ENCODE measurements at places on chromosomes 3 and 15.
A peak's percentile ranks its signal among the peaks of the same experiment; 100 is the strongest.

- DNase-seq: no peak
These were observed 210.5 kb downstream of the FOXP1 start for GRCh38 chr3:71372911-71373637.

GRCh38 chr15:70702584-70702983 lies 60.8 kb downstream of the UACA start:
- DNase-seq: no peak

- peak; percentile 26 for DNase-seq
These were observed at the start of gene PPM1L for GRCh38 chr3:160755776-160756304. Gene PPM1L, plus strand, starts transcription at chr3:160756231.

- DNase-seq: peak; percentile 76
These were observed 6.6 kb downstream of the MAP2K5 start for GRCh38 chr15:67548862-67549651.

- DNase-seq: no peak
These were observed 1227.6 kb upstream of the EPHA6 start for GRCh38 chr3:95586754-95587153.

DNA sequence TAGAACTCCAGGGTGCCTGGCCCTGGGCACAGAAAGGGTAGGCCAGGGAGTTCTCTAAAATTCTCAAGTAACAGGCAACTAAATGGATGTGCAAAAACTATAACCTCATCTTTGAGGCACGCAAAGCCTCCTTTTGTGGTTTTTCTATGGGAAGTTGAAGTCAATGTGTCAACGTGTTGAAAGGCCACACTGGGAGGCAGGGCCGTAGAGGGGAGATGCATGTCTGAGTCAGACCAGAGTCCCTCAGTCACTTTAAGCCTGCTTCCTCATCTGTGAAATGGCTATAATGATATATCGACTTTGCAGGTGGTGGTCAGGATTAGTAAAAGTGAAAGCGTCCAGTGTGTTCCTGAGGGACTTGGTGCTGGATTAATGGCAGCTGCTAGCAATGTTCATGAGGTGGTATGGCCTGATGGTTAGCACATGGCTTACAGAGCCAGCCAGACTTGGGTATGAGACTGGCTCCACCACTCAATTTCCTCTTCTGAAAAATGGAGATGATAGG lies 17.0 kb downstream of the TGM5 start:
- no peak for DNase-seq

DNA sequence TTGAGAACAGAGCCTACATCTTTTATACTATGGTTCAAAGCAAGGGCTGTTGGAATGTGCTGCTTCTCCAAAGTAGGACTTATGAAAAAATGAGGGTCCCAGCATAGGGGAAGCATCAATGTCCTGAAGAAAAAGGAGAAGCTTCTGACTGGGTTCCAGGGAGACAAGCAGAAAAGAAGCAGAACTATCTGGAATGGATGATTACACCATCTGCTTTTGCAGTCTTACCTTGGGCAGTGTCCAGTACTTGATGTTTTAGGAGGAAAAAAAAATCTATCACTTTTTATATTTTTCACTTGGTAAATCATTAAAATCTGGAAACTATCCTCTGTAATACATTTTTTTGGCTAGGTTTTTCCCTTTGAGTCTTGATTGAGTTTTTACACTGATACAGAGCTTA lies 57.9 kb upstream of the DPH6 start:
- DNase-seq: no peak

DNA sequence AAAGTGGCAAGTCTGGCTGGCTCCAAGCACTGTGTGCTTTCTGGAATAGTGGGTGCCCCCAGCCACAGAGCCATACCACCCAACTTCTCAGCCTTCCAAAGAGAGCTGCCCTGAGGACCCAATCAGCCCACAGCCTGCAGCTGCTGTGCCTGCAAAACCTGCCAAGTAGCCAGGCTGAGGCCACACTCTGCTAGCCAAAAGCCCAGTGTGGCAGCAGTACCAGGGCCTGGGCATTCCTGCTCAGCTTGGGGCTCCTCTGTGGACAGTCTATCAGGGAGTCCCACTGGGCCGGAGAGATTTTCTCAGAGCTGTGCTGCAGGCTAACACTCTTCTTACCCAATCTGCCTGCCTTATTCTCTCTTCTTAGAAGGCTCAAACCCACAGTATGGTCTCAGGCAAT lies 136.5 kb downstream of the TPRA1 start:
- DNase-seq: no peak

- no peak for DNase-seq
These were observed 413.0 kb downstream of the RBMS3 start for GRCh38 chr3:29693863-29694262.

- DNase-seq: no peak
These were observed 75.5 kb downstream of the GJD2 start for GRCh38 chr15:34679291-34679690.

DNA sequence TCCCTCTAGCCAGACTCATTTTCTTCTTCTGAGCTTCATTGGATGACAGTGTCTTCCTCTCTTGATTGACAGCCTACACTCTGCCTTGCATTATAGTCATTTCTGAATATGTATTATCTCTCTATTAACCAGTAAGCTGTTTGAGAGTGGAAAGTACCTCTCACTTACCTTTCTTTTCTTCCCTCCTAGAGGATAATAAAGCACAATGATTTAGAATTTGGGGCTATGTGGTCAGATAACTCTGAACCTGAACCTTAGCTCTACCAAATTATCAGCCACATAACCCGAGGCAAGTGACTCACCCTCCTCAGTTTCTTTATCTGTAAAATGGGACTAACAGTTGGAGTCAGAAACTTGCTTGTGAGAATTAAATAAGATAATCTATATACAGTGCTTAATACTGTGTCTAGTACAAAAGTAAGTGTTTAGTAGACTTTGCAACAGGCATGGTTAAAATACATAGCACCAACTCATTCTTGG lies 331.8 kb upstream of the TBL1XR1 start:
- no peak for DNase-seq

DNA sequence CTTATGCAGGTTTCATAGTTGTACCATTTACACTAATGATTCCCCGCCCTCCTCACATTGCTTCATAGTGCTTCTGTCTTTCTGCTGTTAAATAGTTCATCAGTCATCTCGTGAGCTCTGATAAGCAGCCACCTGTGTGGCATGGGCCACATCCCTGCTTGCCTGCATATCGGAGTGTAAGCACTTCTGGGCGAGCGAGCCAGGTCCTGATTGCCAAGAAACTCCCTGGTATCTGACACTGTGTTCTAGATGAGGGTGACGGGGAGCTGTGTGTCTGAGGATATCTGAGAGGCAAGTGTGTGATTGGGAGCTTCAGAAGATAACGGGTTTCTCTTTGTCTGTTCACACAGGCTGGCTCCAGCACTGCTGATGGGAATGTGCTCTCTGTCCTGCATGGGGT lies 130.6 kb downstream of the LRIG1 start:
- no peak for DNase-seq

- no peak for DNase-seq
These were observed 29.2 kb downstream of the IGF1R start for GRCh38 chr15:98677345-98678059.

DNA sequence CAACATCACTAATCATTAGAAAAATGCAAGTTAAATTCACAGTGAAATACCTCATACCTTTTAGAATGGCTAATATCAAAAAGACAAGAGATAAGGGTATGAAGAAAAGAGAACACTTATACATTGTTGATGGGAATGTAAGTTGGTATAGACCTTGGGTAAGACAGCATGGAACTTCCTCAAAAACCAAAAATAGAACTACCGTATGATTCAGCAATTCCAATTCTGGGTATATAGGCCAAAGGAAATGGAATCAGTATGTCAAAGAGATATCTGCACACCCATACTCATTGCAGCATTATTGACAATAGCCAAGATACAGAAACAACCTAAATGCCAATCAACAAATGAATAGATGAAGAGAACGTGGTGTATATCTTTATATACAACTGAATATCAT lies 166.8 kb upstream of the LRRN1 start:
- DNase-seq: no peak

DNA sequence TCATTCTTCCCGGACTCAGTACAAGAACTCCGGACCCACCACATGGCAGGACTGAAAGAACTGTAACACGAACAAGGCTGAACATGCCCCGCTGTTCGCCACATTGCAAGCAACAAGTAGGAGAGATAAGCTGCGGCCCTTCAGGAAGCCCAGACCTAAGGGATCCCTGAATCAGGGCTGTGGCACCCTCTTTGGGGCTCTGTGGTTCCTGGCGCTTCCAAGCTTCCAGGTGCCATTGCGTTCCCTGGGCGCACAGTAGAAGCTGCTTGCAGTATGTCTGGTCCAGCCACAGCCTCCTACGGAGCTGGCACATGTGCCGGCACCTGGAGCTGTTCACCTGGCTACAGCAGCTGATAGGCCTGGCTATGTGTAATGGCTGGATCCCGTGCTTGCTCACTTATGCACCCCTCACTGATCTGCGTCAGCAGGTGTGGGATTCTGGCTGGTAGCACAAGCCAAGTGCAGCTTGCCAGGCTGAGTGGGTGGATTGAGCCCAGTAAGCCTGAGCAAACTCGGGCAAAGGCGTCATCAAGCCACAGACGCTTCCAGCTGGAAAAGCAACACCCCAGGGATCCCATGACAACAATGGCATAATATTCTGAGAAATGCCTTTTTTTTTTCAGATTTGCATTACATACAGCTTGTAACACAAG lies 748.6 kb upstream of the GBE1 start:
- no peak for DNase-seq

DNA sequence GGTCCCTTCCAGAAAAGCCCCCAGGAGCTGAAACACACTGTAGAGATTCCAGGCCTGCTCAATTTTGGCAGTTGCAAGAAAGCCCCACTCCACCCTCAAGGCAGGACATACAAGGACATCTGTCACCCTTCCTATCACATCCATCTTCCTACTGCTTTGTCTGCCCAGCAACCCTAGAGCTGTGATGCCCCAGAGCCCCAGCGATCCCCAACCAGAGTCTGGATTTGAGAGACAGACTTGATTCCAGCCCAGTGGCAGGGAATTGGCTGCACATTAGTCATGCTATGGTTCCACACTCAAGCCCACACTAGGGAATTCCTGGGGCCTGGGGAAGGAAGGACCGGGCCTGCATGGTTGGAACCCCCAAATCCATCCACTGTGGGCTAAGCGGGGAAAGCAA lies 56.8 kb downstream of the ATP2B2 start:
- DNase-seq: no peak

DNA sequence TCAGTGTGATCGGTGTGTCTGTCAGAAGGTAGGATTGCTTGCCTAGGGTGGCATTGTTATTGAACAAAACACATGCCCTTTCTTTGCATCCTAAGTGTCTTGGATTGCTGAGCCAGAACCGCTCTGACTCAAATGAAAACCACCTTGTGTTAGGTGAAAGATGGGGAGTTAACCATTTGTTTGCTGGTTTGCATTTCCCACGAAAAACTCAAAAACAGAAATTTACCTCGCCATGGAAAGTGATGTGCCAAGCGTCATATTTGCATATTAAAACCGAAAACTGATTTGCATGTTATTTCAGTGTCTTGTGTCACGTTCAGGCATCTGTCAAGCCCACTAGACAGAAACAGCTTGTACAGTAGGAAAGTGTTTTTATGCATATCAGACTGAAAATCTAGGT lies 474.6 kb upstream of the TPRG1 start:
- DNase-seq: no peak

GRCh38 chr15:60555291-60555690 lies 76.3 kb upstream of the ICE2 start:
- no peak for DNase-seq

- no peak for DNase-seq
These were observed at the start of gene TMEM266 for GRCh38 chr15:76059320-76060117. Gene TMEM266, plus strand, starts transcription at chr15:76059985. Its CDS starts 74,279 bp downstream, at chr15:76134264.

DNA sequence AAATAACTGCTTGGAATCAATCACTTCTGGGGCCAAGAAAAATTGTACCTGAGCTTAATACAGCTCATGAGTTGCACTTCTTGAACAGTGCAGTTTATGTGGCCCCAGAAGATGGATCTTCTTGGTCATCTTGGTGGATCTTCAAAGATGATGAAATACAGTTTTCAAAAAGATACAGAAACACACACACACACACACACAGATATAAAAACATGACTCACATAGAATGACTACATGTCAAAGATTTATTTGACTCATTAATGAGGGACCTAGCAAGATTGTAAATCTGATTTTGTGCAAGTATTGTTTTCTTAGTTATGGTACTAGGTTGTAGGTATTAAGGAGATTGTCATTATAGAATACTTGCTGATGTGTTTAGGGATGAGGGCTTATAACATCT lies 32.6 kb downstream of the PDCD6IP start:
- DNase-seq: no peak

GRCh38 chr3:106628407-106628806 lies 748.8 kb upstream of the CCDC54 start:
- DNase-seq: no peak

DNA sequence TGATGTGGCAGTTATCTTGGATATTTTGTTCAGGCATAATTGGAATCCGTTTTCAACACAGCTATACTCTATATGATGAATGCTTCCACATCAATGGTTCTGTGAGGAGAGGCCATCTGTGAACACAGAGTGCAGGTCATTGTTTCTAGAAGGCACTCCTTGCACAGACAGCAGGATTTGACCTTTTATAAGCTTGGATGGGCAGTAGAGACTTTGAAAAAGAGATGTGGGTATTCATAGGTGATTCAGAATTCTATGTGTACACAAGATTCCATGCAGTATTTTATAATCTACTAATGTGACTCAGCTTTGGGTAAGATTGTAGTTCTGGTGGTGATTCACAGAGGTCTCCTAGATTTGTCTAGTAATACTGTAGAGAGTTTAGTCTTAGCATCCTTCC lies 12.5 kb downstream of the ARPP21 start:
- DNase-seq: no peak

DNA sequence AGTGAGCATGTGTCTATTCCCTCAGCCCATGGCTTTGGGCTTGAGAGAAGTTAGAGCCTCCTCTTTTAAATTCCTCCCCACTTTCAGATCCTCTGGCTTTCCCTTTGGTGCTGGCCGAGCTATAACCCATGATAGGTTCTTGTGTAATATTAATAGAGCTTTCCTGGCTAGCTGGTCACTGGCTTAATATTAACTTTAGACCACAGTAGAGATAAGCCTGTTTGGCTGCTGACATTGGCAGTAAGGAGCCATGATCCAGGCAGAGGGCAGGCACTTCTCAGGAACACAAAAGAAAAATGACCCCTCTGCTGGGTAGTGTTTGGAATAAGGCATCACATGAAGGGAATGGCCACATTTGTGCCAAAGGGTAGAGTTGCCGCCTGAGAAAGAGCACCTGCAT lies 65.4 kb upstream of the UMPS start:
- no peak for DNase-seq

GRCh38 chr3:78659386-78659987 lies 1108.3 kb downstream of the ROBO1 start:
- no peak for DNase-seq

GRCh38 chr3:118781232-118781631 lies 253.4 kb downstream of the IGSF11 start:
- no peak for DNase-seq

GRCh38 chr15:63111481-63111880 lies 10.2 kb upstream of the LACTB start:
- no peak for DNase-seq

- no peak for DNase-seq
These were observed 511.7 kb downstream of the NTRK3 start for GRCh38 chr15:87744815-87745214.
